ENCODE measurements at places on chromosomes 5 and 9. TPM values are rescaled to one million over a fixed set of nuclear protein-coding genes. Genes with fewer than 3 reads are reported as not detected.

Gene C5orf52
- not detected for total RNA-seq

Gene IL4
- total RNA-seq, result not detected

Gene SOHLH1
- not detected for total RNA-seq

Gene CARD9
- 3.0 TPM for total RNA-seq

Gene OR1L6
- not detected for total RNA-seq

Gene DNAI1
- 0.06 TPM for total RNA-seq
